ENCODE measurements at places on chromosomes 2 and 18.

DNA sequence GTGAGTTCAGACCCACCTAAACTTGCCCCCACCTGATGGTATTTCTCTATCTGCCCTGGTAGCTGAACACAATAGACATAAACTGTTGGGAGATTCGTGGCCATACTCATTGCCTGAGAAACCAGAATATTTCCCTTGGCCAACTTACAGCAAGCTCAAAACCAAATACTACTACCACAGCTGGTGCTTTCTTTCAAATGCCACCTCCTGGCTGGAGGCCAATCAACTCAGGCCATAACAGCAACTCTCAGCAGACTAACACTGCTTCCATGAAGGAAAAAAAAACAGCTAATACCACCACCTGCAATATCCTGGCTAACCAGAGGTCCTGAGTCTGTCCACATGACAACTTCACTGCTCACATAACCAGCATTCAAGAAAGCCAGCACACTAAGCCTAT lies 373.1 kb downstream of the CMPK2 start:
- DNase-seq, result no peak

DNA sequence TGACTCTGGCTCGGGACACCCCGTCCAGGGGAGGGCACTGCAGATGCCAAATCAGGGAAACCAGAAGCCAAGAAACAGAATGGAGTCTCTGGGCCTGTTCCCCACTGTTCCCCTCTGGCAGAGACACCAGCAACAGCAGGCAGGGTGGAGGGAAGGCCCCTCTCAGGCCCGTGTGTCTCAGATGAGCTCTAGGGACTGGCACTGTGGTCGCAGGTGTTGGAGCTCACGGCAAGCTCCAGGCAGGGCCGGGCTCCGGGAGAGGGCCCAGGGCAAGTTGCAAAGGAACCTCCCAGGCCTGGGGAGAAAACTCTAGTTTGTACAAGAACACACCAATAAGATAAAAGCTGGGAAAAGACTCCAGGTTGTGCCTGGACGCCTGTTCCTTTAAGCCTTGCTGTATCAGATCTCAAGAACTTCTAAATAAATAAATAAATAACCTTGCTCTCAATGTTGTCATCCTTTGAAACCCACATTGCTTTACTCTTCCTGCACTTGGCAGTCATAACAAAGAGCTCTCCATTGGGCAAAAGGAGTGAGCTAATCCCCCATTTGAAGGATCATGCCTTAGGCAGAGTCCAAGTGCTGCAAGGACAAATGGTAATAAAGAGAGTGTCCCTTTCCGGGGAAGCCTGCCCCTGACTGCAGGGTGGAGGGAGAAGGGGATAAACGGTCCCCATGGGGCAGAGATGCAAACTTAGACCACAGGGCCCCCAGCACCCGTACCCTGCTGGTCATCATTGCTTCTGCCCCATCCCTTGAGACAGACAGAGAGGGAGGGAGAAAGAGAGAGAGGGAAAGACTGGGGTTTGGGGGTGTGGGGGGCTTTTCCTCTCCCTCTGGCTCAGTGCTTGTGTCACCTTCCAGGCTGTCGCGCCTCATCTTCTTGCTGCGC lies 33.3 kb downstream of the CNGA3 start:
- DNase-seq, result no peak

DNA sequence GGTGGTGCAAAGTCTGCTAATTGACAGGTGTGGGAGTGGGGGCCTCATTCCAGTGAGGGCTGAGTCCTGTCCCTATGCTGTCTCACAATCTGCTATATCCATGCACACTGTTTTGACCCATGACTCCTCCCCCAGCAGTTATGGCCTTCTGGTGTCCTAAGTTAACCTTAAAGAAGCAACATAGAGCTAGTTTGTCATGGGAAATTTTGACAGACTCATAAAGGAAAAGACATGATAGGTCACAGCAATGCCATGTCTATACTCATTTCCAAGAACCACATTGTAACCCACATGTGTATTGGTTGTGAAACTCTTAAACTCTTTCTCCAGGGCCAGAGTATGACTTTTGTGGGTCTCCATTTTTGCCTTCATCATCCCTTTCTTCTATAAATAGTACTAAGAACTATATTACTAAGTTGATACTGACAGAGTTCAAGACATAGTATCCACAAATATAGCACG lies 78.2 kb upstream of the SLC1A4 start:
- no peak for DNase-seq

- DNase-seq, result no peak
Measured at GRCh38 chr18:9096007-9096371, 6.5 kb upstream of the NDUFV2 start.

GRCh38 chr2:220876080-220876824 lies 695.9 kb downstream of the EPHA4 start:
- peak; percentile 36 for DNase-seq

DNA sequence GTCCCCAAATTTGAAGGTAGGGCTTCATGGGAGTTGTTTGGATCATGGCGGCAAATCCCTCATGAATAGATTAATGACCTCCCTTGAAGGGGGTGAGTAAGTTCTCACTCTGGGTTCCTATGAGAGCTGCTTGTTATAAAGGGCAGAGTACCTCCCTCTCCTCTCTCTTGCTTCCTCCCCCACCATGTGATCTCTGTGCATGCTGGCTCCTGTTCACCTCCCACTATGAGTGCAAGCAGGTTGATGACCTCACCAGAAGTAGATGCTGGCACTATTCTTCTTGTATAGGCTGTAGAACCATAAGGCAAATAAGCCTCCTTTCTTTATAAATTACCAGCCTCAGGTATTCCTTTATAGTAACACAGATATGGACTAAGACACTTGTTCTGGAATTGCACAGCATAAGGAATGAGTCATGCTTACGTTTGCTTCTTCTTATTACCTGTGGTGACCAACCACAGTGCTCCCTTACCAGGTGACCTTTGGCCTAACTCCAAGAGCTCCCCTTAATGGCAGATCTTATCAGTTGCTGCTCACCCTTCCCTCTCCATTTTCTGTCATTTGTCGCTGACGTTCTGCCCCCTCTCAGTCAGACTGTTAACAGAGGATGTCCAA lies 559.5 kb upstream of the GCFC2 start:
- DNase-seq, result no peak

GRCh38 chr2:126809340-126809739 lies 89.3 kb upstream of the TEX51 start:
- DNase-seq, result no peak

- DNase-seq, result no peak
Measured at GRCh38 chr2:25602333-25602723, 71.0 kb downstream of the DTNB start.

DNA sequence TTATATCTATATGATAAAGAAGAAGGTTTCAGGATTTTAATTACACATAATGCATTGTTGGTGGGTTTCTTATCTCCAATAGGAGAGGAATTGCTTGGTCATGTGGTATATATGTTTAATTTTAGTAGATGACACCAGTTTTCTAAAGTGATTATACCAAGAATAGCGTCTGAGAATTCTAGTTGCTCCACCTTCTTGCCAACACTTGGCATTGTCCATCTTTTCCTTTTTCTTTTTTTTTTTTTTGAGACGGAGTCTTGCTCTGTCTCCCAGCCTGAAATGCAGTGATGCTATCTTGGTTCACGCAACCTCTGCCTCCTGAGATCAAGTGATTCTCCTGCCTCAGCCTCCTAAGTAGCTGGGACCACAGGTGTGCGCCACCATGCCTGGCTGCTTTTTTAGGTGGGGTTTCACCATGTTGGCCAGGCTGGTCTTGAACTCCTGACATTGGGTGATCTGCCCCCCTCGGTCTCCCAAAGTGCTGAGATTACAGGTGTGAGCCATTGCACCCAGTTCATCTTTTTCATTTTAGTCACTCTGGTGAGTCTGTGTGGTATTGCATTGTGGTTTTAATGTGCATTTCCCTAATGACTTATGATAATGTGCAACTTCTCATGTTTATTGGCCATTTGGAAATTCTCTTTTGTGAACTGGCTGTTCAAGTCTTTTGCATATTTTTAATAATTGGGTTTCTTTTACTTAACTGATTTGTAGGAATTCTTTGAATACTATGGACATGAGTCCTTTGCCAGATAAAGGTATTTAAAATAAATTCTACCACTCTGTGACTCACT lies 37.3 kb upstream of the ZNF512 start:
- no peak for DNase-seq

- DNase-seq, result no peak
Measured at GRCh38 chr2:134482766-134483340, 229.0 kb downstream of the MGAT5 start.

DNA sequence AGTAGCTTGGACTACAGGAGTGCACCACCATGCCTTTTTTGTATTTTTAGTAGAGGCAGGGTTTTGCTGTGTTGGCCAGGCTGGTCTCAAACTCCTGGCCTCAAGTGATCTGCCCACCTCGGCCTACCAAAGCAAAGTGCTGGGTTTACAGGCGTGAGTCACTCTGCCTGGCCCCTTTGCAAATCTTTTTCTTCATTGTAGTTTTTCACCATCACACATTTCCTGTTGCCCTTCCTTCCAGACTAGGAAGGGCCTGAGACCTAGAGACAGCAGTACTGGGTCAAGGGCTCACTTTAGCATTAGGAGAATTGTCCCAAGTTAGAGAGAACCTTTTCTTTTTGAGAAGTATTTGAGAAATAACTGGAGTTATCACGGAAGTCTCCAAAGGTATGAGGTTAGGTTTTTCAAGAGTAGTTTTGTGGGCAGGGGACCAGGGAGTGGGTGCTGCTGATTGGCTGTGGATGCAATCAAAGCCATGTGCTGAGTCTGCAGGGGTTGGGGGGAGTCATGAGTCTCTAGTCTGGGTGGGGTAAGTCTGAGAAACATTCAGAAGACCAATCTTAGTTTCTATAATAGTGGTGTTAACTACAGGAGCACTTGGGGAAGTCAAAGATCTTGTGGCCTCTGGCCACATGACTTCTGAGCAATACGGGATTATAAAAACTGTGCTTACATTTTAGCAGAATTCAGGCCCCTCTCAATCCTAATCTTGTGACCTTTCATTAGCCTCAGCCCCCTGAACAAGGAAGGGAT lies 23.7 kb downstream of the B3GNT2 start:
- DNase-seq, result no peak

DNA sequence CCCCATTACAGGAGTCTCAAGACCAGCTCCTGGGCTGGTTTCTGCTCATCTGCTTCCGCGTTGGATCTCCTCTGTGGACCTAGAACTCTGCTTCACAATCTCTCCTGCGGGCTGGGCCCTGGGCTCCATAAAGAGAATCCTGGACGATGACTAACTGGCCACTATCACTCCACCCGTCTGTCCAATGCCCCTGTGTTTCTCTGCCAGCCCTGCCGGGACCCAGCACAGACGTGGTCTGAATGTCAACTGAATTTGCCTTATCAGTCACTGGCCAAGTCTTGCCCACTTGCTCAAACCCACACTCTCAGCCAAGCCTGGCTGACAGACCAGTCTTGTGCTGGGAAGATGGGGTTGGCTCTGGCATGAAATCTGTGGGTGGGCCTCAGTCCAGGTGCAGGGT lies 17.4 kb downstream of the KIF3C start:
- no peak for DNase-seq

GRCh38 chr18:13379062-13379865 lies 160.7 kb downstream of the LDLRAD4 start:
- no peak for DNase-seq

DNA sequence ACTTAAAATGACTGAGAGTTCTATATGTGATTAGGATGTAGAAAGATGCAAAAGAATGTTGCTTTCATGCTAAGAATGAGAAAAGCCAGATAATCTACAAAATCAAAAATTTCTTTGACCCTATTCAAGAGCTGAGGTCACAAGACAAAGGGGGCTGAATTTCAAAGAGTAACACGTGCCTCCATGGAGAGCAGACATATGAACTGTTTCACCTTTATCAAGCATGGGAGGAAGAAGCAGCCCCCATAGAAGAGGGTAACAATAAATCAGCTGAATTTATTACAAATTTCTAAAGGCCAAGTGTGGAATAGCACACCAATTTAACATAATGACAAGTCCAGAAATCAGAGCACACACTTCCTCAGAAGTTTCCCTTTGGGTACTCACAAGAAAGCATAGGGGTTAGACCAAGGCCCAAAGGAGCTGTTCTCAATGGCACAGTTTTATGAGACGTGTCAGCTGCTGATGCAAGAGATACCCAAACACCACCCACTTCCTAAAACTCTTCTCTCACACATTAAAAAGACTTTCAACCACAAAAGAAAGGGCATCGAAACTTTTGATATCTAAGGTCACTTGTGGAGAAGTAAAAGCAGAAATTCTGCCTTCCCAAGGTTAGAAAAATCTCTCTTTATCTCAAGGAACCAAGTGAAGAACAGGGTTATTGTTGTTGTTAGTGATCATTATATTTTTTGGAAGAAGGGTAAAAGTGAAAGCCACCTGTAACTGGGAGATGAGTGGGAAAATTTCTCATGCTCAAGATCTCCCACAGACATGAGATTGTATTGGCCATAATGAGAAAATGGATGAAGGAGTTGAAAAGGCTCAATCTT lies 950.1 kb downstream of the TRIB2 start:
- DNase-seq, result no peak

DNA sequence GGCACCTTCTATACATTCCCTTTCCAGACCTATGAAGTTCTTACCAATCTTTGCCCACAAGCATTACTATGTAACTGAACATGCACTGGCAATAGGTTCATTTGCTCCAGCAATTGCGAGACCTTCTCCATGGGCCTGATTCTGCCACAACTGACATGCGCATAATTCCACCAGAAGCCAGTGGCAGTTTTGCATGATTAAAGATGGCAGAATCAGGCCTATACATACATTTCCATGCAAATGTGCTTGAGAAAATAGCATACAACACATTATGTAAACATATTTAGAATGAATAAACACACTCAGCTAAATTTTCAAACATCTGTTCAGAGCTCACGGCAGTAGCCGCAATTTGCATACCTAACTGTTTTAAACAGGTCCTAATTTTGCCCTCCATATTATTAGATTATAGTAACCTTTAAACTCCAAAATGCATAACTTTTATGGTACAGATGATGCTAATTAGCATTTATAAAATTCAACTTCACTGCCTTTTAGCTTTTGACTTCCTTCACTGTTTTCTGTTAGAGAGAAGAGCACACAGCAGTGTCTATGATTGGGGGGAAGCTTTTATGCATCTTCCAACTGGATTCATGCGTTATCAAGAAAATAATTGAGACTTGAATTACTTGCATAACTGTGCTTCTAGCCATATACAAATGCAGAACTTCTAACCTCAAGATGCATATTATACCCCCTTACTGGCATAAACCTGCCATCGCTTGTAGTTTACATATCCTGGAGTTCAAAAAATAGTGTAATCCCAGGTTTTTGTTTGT lies 155.3 kb upstream of the CDH19 start:
- DNase-seq, result no peak

DNA sequence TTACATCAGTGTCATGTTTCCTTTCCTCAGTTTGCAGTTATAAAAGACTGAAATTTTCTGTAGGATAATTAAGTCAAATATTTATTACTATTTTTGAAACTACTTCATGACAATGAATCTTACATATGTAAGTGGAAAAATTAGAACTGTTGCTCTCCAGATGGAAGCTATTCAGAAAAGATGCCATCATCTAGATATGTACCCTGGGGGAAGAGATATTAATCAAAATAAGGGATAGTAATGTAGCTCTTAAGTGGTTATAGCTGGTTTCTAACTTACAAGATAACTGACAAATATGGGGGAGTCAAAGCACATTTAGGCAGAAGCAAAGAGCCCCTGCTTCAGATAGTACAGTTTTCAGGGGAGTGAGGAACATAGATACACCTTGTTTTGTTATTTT lies 38.1 kb upstream of the PAX3 start:
- DNase-seq, result no peak

GRCh38 chr18:58473071-58473470 lies 155.8 kb downstream of the ALPK2 start:
- no peak for DNase-seq

- DNase-seq, result no peak
Measured at GRCh38 chr2:12163866-12164265, 417.4 kb downstream of the LPIN1 start.

Data from HEK293T (cell line).